ENCODE measurements at places on chromosomes 7 and 10. TPM values are rescaled to one million over a fixed set of nuclear protein-coding genes. Genes with fewer than 3 reads are reported as not detected.

The OR9A2 gene
- total RNA-seq, result not detected

The MUC12 gene
- total RNA-seq, result 0.35 TPM

The ORAI2 gene
- 68.9 TPM for total RNA-seq

GRCh38 chr10:122113945-122114747 lies 125.2 kb downstream of the TACC2 start:
- no peaks in the 10 kb centered on the region for H3K4me1 ChIP-seq
- H3K4me3 ChIP-seq, result no peak overlapping the region
- H3K27ac ChIP-seq, result no peak overlapping the region
- DNase-seq, result no peak

- no peak for DNase-seq
- no peak overlapping the region for H3K4me3 ChIP-seq
- H3K27me3 ChIP-seq, result no peaks in the 10 kb centered on the region
- H3K36me3 ChIP-seq, result no peaks in the 10 kb centered on the region
- no peaks in the 10 kb centered on the region for H3K4me1 ChIP-seq
- H3K27ac ChIP-seq, result no peak overlapping the region
Observed at GRCh38 chr7:29369909-29370488, 175.4 kb downstream of the CHN2 start.

DNA sequence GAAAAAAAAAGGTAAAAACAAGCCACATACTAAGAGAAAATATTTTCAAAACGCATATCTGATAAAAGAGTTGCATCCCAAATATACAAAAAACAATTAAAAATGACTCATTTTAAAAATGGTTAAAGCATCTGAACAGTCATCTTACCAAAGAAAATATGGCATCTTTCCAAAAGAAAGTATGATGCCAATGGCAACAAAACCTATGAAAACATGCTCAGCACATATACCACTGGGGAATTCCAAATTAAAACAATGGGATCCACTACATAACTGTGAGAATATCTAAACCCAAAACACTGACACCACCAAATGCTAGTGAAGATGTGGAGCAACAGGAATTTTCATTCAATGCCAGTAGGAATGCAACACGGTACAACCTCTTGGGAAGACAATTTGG lies 39.3 kb downstream of the VSTM2A start:
- DNase-seq, result no peak
- H3K27ac ChIP-seq, result no peak overlapping the region
- H3K4me3 ChIP-seq, result no peak overlapping the region
- no peaks in the 10 kb centered on the region for H3K4me1 ChIP-seq

GRCh38 chr7:947391-948210 lies 6.9 kb downstream of the ADAP1 start:
- no peaks in the 10 kb centered on the region for H3K36me3 ChIP-seq
- H3K4me3 ChIP-seq, result no peak overlapping the region
- H3K4me1 ChIP-seq, result no peaks in the 10 kb centered on the region
- H3K27me3 ChIP-seq, result no peaks in the 10 kb centered on the region

DNA sequence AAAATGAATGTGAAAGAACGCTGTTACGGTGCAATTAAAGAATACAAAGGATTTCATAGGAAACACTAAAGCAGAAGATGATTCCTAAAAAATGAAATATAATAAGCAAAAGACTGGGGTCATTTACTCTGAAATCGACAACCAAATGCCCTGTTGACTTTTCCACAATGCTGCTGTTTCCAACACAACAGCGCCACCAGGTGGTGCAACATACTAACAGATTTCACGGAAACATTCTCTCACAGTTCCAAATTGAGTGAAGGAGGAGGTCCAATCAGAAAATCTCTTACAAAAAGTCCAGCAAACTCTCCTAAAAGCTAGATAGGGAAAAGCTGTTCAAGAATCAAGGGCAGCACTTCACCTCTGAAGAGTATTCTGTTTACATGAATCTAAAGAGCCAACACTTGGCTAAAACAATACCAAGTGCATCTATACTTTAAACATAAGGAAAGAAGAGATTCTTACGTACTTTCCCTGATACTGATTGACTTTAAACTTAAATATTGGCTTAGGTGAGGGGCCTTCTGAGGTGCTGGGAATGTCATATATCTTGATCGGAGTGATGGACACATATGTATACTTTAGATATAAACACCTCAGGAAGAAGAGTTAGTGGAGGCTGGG lies 55.9 kb downstream of the UPF2 start:
- DNase-seq, result peak; percentile 60
- H3K36me3 ChIP-seq, result peaks cover 4% of the 10 kb centered on the region
- no peak overlapping the region for H3K4me3 ChIP-seq
- no peaks in the 10 kb centered on the region for H3K4me1 ChIP-seq

DNA sequence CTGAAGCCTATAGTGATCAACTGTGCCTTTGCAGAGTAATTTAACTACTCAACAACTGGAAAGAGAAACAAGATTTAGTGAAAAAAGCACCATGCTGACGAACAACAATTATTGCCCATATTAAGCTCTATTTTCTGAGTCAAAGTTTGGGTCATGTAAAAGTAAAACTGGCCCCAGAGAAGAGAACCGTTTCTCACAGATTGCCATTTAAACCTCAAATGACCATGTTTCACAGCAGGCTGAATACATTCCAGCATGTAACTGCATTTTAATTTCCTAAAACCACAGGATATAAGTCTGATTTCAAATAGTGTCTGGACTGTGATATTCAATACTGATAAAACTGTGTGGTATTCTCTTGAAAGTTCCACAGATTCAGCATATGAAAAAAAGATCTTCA lies 140.7 kb downstream of the ATE1 start:
- no peaks in the 10 kb centered on the region for H3K27me3 ChIP-seq
- H3K27ac ChIP-seq, result no peak overlapping the region
- no peak for DNase-seq
- no peaks in the 10 kb centered on the region for H3K4me1 ChIP-seq
- H3K36me3 ChIP-seq, result peaks cover 3% of the 10 kb centered on the region

All from CD8-positive, alpha-beta memory T cell (primary cell).